ENCODE measurements at places on chromosomes 16 and 17.
A peak's percentile ranks its signal among the peaks of the same experiment; 100 is the strongest.

DNA sequence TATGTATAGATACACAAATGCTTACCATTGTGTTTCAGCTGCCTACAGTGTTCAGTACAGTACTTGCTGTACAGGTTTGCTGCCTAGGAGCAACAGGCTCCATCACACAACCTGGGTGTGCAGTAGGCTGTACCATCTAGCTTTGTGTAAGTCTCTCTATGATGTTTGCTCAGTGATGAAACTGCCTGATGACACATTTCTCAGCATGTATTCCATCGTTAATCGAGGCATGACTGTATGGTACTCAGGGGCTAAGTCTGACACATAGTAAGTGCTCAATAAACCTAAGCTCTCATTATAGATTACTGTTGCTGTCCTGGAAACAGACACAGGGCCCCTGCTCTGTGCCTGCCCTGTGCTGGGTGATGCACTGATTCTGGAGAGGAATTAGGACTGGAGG lies 18.1 kb downstream of the KCNJ12 start:
- DNase-seq, result no peak

DNA sequence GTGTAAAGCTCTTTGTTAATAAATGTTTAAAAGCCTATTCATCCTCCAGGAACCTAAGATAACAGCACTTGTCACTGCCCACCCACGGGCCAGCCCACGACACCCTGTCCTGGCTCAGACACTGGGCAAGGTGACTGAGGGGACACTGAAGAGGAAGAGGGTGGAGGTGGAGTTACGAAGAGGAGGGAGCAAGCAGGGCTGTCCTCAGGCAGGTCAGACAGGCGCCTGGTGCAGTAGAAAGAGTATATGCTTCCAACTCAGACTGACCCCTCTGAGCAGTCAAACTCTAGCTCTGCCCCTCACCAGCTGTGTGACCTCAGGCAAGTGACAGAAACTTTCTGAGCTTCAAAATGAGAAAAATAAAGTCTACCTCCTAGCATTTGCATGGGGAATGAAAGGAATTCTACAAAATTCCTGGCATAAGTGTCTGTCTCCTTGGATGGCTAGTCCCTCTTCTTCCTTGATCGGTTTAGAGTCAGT lies 22.8 kb downstream of the TEX2 start:
- DNase-seq, result no peak

DNA sequence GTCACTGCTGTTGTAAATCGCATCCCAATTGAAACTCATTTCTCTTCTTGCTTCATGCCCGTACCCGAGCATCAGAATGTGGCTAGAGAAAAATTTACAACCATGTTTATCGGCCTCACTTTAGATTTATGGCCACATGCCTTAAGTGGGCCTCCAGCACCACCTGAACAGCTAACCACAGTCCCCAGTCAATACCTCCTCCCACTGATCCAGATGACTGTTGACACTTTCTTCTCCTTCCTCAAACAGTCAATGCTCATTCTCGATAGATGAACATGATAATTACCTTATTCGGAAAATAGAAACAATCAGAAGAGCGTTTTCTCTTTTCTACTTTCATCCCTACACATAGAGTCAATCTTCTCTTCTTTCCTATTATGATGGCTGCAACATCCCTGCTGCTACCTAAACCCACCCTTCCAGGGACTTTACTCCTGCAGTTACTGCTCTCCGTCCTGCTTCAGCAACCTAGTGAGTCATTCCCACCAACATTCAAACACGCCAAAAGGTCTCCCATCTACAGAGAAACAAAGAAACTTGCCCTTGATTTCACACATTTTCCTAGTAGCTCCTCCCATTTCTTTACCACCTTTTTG lies 416.3 kb upstream of the MAF start:
- DNase-seq, result no peak

DNA sequence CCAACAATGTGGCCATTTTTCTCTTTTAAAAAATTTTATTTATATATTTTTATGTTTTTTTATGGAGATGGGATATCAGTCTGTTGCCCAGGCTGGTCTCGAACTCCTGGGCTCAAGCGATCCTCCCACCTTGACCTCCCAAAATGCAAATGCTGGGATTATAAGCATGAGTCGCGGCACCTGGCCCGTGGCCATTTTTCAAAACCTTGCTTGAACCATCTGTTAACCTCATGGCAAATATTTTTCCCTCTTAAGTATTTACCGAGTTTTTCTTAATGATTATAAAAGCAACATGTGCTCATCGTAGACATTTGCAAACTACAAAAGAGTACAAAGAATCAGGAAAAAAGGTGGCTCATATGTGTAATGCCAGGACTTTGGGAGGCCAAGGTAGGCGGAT lies 127.6 kb downstream of the ABCC6 start:
- DNase-seq, result no peak

GRCh38 chr17:4038076-4038475 lies 73.8 kb upstream of the ATP2A3 start:
- no peak for DNase-seq

GRCh38 chr17:82396601-82397435 lies 21.3 kb upstream of the HEXD start:
- DNase-seq, result no peak

- no peak for DNase-seq
Measured at GRCh38 chr16:3007059-3007956, 5.4 kb upstream of the CLDN9 start.

DNA sequence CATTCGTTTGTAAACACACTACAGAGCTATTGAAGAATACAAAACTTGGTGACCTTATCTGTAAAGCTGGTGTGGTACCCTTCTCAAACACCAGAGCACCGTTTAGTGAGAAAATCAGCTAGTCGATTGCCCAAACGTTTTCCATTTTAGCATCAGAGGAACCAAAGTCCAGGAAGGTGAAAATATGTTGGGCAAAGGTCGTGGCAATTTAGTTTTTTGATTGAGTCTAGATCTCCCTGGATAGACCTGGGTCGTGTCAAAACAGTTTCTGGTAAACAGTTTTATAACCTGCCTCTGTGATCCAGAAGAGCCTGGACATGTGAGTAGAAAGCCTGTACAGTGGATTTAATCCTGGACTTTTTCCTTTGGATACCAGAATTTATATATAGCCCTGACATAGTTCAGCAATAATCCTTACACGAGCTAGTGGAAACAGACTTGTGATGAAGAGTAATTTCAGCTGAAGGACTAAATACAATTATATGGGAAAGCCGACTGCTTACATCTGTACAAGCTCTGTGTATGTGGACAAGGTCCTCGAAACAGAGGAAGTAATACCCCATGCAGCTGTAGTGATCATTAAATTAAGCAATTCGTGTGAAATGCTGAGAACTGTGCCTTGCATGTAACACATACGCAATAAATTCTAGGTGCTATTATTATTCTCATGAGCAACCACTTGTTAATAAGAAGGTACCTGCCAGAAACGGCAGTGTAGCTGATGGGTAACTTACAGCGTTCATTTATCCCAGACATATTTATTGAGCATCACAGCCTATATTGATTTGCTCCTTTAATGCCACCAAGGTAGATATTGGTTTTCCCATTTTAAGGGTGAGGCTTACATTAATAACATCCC lies 72.5 kb downstream of the MAP2K6 start:
- DNase-seq, result no peak

GRCh38 chr17:32998111-32998886 lies 6.7 kb downstream of the SPACA3 start:
- peak; percentile 30 for DNase-seq

DNA sequence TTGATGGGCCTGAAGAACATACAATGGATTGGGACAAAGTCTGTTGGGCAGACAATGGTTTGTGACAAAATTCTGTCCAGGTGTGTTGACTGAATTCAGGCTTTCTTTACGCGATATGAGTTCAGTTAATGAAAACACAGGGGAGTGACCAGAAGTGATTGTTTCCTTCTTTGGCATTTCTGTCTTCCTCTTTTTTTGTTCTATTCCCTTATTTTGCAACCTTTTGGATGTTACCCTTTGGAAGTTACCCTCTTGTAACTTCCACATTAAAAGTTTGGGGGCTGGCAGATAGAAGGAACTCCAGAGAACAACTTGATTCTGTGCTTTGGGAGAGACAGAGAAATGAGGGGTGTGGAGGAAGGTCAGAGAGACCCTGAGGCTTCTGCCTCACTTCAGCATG lies 126.7 kb downstream of the PITPNC1 start:
- no peak for DNase-seq

GRCh38 chr17:51612692-51613091 lies 352.3 kb downstream of the UTP18 start:
- DNase-seq, result no peak

- no peak for DNase-seq
Measured at GRCh38 chr17:75271955-75272847, 1.2 kb upstream of the MIF4GD start.

DNA sequence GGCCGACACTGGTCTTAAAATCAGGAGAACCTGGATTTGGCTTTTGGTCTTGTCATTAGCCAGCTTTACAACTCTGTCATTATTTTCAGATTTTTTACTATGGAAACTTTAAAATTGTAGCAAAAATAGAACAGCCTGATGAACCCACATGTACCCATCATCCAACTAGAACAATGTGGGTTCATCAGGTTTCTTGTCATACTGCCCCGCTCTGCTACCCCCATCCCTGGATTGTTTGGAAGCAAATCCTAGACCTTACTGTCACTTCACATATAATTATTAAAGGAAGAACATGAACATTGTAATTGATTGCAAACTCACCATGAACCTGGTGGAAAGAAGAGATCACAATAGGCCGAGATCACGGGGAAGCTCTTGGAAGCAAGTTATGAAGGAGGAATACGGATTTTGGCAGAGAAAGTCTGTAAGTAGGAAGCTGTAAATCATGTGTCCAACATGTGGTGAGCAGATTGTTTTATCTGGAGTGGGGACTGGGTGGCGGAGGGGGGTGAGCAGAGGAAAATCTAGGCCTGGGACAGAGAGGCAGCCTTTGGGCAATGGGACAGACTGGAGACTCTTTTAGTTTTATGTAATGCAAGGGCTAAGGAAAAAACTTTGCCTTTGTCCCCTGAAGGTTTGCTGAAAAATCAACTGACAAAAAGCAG lies 67.0 kb downstream of the PITPNC1 start:
- DNase-seq, result no peak

DNA sequence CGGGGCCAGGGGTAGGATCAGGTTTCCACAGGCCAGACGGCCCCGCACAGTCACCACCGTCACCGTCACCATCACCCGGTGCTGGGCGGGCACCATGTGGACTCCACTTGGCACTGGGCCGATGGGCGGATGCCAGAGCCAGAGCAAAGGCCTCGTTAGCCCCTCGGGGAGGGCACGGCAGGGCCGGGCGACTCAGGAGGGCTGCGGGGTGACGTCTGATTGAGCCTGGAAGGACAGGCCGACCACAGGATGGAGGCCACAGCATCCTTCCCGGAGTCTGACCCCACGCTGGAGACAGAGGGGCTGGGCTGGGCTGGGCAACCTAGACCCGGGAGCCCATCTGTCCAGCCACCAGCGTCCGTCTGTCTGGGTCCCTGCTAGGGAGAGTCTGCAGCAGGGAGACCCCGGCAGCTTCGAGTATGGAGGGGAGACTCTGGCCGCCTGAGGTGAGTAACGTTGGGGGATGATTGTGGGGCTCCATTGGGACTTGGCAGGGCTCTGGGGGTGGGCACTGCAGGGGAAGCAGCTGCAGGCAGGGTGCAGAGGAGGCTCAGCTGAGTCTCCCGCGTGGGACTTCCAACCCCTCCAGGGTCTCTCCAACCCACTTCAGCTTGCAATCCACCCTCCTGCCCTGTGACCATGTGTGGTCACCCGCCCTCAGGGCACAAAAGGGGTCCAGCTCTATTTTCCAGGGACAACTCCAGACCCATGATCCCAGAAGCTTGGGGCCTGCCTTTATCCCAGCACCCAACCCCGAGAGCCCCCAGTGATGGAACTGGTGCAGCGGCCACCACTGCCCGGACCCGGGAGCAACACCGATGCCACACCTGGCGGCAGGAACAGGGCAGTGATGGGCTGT lies 22.6 kb downstream of the SLC25A10 start:
- no peak for DNase-seq

- no peak for DNase-seq
Measured at GRCh38 chr17:20171741-20172365, 162.7 kb downstream of the SPECC1 start.

DNA sequence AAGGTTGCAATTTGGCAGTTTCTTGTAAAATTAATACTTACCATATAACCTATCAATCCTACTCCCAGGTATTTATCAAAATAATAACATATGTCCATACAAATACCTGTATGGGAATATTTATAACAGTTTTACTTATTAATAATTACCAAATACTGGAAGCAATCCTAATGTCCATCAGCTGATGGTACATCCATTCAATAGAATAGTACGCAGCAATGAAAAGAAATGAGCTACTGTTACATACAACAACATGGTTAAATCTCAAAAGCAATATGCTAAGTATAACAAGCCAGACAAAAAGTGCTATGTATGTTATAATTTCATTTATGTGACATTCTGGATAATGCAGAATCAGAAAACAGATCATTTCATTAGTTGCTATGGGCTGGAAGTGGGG lies 1.2 kb downstream of the HYDIN start:
- no peak for DNase-seq

DNA sequence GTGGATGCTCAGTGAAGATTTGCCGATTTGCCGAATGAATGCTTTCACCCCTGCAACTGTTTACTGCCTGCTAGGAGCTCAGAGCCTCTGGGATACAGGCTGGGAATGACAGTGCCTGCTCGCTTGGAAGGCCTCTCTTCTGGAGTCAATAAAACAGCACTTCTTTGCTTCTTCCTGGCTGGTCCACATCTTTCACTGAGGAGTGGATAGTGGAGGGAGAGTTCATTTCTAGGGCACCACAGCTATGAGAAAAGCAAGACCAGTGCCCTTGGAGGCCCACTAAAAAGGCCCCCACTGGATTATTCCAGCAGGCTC lies 3.1 kb upstream of the USP7 start:
- no peak for DNase-seq

GRCh38 chr17:45135978-45136791 lies 698 bp downstream of the ACBD4 start:
- DNase-seq, result no peak

- DNase-seq, result no peak
Measured at GRCh38 chr16:60763869-60764268, 1272.4 kb downstream of the CDH8 start.

- no peak for DNase-seq
Measured at GRCh38 chr16:74950511-74950910, 34.4 kb downstream of the WDR59 start.

GRCh38 chr16:1470481-1471251 lies 4.2 kb downstream of the CLCN7 start:
- DNase-seq, result no peak

DNA sequence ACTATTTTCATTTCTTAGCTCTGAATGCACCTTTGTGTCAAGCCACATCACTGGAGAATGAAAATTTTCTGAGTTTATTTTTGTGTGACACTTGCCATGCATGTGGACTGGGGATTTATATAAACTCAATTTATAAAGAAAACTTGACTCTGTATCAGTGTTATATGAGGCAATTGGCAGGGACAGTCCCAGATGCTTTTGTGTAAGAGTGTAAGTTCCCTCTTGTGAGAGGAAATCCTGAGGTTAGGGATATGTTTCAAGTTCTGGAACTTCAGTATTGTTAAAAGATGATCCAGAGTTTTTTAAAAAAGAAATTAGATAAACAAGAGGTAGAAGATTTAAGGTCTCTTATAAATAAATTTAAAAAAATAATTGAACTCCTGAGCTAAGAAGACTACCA lies 10.9 kb upstream of the CCL8 start:
- no peak for DNase-seq
